ENCODE measurements at places on chromosomes 12 and 14.

DNA sequence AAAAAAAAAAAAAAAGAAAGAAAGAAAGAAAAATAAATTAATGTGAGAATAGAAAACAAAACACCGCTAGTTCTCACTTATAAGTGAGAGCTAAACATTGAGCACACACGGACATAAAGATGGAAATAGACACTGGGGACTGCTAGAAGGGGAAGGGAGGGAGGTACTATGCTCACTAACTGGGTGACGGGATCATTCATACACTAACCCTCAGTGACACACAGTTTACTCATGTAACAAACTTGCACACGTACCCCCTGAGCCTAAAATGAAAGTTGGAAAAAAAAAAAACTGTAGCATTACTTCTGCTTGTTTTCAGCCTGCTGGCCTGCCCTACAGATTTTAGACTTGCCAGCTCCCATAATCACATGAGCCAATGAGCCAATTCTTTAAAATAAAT is 10.5 kb upstream of the PRMT5 start:
- DNase-seq = no peak

DNA sequence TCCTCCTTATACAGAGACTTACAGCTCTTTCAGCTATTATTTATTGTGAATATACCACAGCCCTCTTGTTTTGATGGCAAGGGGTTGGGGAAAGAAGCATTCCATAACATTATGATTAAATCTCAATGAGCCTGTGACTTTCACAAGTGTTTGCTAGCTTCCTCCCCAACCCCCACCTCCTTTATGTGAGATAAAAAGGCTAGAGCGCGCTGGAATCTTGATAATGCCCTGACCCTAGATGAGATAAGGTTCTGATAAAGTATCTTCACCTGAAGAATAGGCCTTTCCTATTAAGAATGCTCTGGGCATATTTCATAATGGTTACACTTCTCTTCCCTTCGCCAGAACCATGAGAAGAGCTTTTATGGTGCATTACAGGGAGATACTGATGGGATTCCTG is 236.8 kb downstream of the CCDC91 start:
- DNase-seq = peak; percentile 7

GRCh38 chr14:92368001-92368400 is 45.0 kb downstream of the SLC24A4 start:
- DNase-seq = no peak

GRCh38 chr14:21038441-21039422 is 3.4 kb upstream of the RNASE7 start:
- no peak for DNase-seq

- DNase-seq = peak; percentile 13
These were observed 88.4 kb upstream of the DYNC1H1 start for GRCh38 chr14:101875727-101876554.

DNA sequence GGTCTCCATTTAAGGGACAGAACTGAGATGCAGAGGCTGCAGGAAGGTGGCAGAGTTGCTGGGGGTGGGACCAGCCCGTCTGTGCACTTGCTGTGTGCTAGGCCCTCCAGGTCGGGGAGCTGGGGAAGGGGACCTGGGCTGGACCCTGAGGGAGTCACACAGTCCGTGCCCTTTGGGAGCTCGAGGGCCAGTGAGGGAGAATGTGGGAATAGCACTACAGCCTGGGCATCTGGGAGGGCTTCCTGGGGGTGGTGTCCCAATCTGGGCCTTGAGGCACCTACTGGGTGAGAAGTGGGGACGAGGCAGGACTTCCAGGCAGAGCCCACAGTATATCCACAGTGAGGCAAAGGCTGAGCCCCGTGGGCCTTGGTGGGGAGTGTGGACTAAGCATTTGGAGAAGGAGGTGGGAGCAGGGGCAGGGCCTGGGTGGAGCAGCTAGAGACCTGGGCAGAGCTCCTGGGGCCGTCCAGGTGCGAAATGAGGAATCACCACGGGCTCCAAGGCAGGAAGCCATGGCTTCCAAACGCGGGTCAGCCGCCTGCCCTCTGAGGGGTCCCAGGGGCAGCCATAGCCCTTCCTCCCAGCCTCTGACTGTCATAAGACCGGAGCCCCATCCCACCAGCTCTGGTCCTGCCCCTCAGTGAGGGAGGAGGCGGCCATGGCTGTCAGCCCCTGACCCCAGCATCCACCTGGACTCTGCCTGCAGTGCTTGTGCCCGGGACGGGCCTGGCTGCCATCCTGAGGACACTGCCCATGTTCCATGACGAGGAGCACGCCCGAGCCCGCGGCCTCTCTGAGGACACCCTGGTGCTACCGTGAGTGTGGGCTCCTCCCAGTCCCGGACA is 6.6 kb downstream of the ASPG start:
- no peak for DNase-seq

GRCh38 chr14:31159682-31160296 is 47.8 kb downstream of the HECTD1 start:
- no peak for DNase-seq

DNA sequence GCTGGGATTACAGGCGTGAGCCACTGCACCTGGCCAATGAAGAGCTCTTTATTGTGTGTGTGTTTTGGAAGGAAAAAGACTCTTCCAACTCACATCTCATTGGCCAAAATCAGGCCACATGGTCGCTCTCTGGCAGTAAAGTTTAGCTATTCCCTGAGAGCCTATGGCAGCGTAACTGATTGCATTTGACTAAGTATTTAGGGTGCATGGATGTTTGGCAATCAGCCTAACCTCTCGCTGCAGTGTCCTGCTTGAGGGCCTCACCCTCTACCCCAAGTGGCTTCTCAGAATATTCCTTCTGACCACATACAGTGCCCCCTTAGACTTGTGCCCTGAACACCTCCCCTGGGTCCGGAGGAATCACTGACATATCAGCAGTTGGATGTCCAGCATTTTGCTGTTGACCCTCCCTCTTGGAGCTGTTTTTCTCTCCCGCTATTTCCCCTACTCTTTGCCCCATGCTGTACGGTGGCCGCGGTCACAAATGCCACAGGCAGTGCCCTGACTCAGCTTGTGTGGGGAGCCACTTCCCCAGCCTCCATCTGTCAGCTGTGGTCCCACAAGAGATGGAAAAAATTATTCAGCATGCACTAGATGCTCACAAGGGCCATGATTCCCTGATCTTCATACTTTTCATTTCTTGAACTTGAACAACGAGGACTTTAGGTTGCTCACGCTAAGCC is 9.5 kb downstream of the PHETA1 start:
- DNase-seq = peak; percentile 72
